Cerebellar cortex (tissue), 1 donor: ENCODE measurements at places on chromosomes 7 and 10.

DNA sequence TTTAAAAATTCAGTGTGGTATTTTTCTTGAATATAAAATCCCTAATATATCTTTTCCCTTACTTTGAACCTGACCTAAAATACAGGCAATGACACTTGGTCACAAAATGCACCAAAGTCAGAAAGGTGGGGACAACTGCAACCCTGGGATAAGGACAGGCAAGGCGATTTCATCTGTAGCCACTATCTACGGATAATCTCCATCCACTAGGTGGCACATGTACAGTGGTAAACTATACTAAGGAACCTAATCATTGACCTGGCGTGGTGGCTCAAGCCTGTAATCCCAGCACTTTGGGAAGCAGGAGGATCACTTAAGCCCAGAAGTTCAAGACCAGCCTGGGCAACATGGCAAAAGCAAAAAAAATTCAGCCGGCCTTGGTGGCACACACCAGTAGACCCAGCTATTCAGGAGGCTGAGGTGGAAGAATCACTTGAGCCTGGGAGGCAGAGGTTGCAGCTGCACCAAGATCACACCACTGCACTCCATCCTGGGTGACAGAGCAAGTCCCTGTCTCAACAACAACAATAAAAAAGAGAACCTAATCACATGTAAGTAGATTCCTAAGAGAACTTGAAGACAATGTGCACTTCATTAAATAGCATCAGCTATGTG lies 98.9 kb downstream of the KMT2C start:
- peak; percentile 57 for DNase-seq

- DNase-seq = no peak
Observed at GRCh38 chr7:148912758-148913541, 28.9 kb upstream of the EZH2 start.

- DNase-seq = no peak
Observed at GRCh38 chr7:111527545-111527944, 34.7 kb downstream of the IMMP2L start.

DNA sequence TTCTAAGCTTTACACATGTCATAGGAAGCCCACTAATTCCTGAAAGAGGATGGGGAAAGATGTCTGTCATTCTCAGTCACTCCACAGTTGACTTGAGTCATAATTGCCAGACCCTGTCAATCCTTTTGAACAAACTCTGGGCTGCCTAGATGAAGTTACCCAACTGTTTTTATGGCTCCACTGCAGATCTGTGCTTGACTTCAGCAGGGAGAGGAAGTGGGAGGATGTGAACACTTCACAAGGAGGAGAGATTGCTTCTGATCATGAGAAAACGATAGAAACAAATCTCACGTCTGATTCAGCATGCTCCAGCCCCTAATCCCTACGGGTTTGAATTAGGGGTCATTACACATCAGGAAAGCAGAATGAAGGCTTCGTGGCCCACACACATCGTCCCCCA lies 596.6 kb upstream of the CELF2 start:
- DNase-seq = no peak

- no peak for DNase-seq
Observed at GRCh38 chr7:27899601-27900000, 159.6 kb downstream of the TAX1BP1 start.

GRCh38 chr10:44168478-44168877 lies 216.4 kb downstream of the CXCL12 start:
- DNase-seq = no peak

GRCh38 chr7:132402751-132403245 lies 173.5 kb downstream of the PLXNA4 start:
- peak; percentile 78 for DNase-seq

DNA sequence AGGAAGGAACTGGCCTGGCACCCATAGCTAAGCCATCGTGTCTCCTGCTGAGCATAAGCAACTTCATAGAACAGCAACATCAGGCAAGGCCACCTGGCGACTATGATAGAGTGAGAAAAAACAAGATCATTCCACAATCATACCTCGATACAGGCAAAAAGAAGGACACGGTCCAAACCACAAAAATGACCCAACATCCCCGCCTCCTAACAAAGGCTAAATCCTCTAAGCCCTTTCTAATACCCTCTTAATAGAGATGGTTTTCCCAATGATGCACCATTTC lies 40.2 kb upstream of the SVOPL start:
- no peak for DNase-seq

GRCh38 chr10:72260239-72260975 lies 13.3 kb upstream of the DDIT4 start:
- DNase-seq = peak; percentile 84

- no peak for DNase-seq
Observed at GRCh38 chr7:77550586-77550985, 13.5 kb downstream of the PTPN12 start.

- DNase-seq = no peak
Observed at GRCh38 chr10:48503293-48503911, 101.5 kb downstream of the ARHGAP22 start.
